ENCODE measurements at places on chromosomes 7 and 10. TPM values are rescaled to one million over a fixed set of nuclear protein-coding genes. Genes with fewer than 3 reads are reported as not detected.

The MSMB gene
- not detected for total RNA-seq

The GPR37 gene
- total RNA-seq = not detected

The ABCB1 gene
- 4.4 TPM for total RNA-seq

The CABCOCO1 gene
- 0.18 TPM for total RNA-seq

The STN1 gene
- 12.5 TPM for total RNA-seq

The VSTM4 gene
- 0.24 TPM for total RNA-seq

The OR2A1 gene
- not detected for total RNA-seq

The NKX1-2 gene
- total RNA-seq = not detected

The SCIN gene
- 48.9 TPM for total RNA-seq

The PLAC9 gene
- 6.5 TPM for total RNA-seq

The KIF11 gene
- 33.4 TPM for total RNA-seq

The RBAK gene
- 7.4 TPM for total RNA-seq

The HSPA12A gene
- total RNA-seq = 16.6 TPM

The ADCY1 gene
- total RNA-seq = not detected

The RSPH10B gene
- not detected for total RNA-seq

The CALML3 gene
- not detected for total RNA-seq

The ACSM6 gene
- total RNA-seq = not detected

The INMT gene
- not detected for total RNA-seq

The CLDN4 gene
- total RNA-seq = not detected

The TAS2R5 gene
- 0.21 TPM for total RNA-seq

The HELLS gene
- 51.9 TPM for total RNA-seq

The TCF7L2 gene
- total RNA-seq = 17.9 TPM

The CAMK2B gene
- total RNA-seq = 0.11 TPM

The CDC14C gene
- not detected for total RNA-seq

The PSAP gene
- 549 TPM for total RNA-seq

The ACBD7 gene
- total RNA-seq = 0.97 TPM

The OR6V1 gene
- total RNA-seq = not detected

The TMEM184A gene
- 1.6 TPM for total RNA-seq

The TMEM236 gene
- 0.18 TPM for total RNA-seq

The GSTO1 gene
- total RNA-seq = 197 TPM

The CCDC71L gene
- 110 TPM for total RNA-seq

The TBX20 gene
- not detected for total RNA-seq

The FAS gene
- total RNA-seq = 62.5 TPM

The GBX1 gene
- not detected for total RNA-seq

The PROSER2 gene
- total RNA-seq = 1.9 TPM

The SPDYE16 gene
- 0.21 TPM for total RNA-seq

The CDHR1 gene
- not detected for total RNA-seq

The TMEM196 gene
- total RNA-seq = not detected

The JCAD gene
- total RNA-seq = 32.5 TPM

The GJD4 gene
- total RNA-seq = not detected
